Activated T-helper 17 cell treated with anti-CD3 and anti-CD28 coated beads, Interleukin-2, amount 50 U/mL, for 72 hours (primary cell): ENCODE measurements at places on chromosomes 2 and 18.

- ATAC-seq: no peak
Measured at GRCh38 chr2:109085912-109086742, 42.9 kb upstream of the SH3RF3 start.

DNA sequence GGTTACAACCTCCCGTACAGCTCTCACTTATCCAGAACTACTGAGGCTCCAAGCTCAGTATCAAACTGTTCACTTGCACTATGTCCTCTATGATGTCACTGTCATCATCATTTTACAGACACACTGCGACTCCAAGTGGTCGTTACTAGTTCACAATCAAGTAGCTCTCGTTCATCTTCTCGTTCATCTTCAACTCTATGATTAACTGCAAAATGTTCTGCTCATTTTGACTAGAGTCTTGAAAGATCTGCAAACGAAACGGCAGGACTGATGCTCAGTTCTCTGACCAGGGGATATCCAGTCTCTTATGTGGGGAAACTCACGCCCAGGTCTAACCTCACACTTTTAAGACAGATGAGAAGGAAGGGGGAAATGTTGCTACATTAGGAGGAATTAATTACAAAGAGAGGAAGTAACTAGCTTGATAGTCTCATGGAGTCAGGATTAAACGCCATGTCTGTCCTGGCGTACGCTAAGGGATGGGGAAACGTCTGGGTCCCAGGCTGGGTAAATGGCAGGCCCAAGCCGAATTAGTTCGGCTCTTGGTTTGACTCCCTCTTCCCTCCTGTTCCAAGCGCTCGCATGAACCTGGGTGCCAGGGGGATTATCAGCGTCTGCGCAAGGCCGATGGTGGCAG lies 794 bp upstream of the CHCHD5 start:
- no peak for ATAC-seq

GRCh38 chr2:118593257-118593656 lies 254.2 kb downstream of the EN1 start:
- ATAC-seq: no peak

DNA sequence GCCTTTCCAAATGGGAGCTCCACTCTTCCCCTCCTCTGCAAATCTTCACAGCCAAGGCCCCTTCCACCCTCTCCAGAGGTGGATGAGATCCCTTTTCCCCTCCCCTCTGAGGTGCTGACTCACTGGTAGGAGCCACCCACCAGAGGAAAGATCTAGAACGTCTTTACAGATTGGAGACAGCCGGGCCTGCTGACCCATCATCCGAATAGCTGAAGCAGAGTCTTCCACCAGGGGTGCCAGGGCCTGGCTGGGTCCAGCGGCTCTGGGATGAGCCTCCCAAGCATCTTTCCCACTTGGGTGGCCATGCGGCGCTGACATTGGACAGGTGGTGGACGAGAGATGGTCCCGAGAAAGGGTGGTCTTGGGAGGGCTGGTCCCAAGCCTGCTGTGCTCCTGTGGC lies 9.0 kb downstream of the ERFE start:
- no peak for ATAC-seq

- peak; percentile 30 for ATAC-seq
Measured at GRCh38 chr2:173963323-173963816, 1.8 kb downstream of the SP3 start.

GRCh38 chr18:25145731-25146511 lies 206.0 kb downstream of the ZNF521 start:
- ATAC-seq: no peak

DNA sequence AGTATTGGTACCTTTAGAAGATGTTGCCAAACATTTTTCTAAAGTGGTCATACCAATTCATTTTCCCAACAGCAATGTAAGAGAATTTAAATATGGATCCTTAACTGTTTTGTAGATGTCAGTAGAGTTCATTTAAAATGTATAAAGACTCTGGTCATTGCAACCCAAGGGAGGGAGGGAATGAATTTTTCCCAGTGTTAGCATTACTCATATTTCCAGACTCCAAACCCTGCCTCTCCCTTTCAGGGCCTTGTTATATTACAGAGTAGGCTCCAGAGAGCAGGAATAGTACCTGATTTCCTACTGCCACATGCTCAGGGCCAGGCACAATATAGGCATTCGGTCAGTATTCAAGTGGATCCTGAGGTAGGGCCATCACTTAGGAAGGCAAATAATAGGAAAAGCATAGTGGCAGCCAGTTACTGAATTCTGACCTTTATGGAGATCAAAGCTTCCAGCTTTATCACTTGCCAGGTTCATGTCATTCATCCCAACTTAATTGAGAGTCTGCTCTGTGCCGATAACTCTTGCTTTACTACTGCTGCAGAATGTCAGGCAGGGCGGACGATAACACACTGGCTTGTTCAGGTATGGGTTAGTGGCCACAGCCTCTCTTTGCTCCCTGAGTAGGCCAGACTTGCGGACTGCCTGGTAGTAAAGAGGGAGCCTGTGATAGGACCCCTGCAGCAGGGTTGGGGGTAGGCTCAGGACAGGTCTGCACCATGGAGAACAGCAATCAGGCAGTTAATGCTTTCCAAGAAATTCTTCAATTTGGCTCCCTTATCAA lies 75.3 kb downstream of the OSBPL6 start:
- no peak for ATAC-seq

GRCh38 chr2:214995926-214996670 lies 142.3 kb downstream of the ABCA12 start:
- ATAC-seq: no peak

DNA sequence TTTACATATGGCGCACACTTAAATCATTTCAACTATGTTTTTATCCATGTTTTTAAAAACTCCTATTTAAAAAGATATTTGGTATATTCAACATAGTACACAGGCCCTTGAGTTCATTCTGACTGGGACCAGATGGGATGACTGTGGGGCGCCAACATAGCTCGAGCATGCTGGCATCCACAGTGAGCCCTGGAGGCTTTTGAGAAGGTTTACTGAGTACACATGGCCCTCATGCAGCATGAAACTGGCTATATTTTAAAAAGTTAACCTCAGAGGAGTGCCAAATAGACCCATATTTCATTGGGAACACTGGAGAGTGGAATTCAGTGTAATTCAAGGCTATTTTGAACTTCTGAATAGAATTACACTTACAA lies 83.6 kb downstream of the CCDC85A start:
- no peak for ATAC-seq
